Neural progenitor cell (in vitro differentiated cells): ENCODE measurements at places on chromosomes 1 and 21. TPM values are rescaled to one million over a fixed set of nuclear protein-coding genes. Genes with fewer than 3 reads are reported as not detected.

DNA sequence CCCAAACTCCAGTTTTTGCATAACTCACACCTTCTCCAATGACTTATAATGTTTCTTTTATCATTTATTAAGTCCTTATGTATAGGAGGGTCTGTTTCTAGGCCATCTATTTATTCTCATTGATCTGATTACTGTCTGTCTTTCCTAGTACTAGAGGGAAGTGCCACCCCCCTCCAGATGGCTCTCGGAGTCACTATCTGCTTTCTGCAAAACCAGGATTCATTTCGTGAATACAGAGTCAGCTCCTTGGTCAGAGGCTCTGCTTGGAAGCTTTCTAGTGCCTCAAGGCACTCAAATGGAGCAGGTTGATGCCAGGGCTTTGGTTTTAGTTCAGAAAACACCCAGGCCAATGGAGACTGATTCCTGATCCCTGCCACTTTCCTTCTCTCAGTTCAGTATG is 102.3 kb upstream of the CD34 start:
- DNase-seq = no peak

Gene BARHL2
- total RNA-seq = not detected in 2 replicates

DNA sequence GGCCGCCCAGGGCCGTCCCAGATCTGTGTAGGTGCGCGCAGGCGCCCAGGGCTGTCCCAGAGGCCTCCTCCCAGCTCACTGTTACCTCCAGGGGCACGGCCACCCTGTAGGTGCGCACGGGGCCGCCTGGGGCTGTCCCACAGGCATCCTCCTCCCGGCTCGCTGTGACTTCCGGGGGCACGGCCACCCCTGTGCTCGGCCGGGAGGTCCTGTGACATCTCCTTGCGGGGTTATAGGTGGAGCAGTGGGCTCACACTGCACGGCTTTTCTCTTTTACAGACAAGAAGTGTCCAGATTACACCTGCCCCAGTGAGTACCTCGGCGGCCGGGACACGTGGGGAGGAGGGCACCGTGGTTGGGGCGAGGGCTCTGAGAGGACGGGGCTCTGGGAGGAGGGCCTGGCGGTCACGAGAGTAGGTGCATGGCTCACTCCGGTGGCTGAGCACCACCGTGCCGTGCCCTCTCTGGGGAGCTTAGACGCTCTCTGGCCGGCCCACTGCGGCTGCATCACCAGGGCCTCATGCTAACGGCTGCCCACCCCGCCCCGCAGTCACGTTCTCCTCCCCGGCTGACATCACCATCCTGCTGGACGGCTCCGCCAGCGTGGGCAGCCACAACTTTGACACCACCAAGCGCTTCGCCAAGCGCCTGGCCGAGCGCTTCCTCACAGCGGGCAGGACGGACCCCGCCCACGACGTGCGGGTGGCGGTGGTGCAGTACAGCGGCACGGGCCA is 21.4 kb downstream of the COL6A1 start:
- no peak for DNase-seq

Gene DPT
- total RNA-seq = not detected in 2 replicates

Gene TTC22
- total RNA-seq = not detected in 2 replicates

Gene LRRC71
- not detected in 2 replicates for total RNA-seq

- peak; percentile 76 for DNase-seq
These were observed 2.1 kb upstream of the SELENON start for GRCh38 chr1:25797939-25798338.

DNA sequence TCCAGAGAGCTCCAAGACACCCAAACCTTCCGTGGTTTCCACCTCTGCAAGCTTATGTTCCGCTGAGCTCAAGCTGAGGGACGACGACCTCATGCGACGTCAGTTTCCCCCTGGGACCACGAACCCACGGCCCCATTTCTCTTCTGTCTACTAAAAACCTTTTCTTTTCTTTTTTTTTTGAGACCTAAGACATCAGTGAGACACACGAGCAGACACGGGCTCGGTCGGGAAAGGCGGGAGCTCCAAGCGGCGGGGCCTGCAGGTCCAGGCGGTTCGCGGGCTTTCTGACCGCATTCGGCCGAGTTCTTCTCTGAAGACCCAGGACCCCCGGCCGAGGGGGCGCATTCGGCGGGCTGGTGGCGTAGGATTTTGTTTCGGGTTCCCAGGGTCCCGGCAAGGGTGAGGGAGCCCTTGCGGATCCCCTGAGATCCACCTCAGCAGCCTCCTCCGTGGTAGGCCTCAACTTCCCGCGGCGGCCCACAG is 402 bp downstream of the C21orf58 start:
- peak; percentile 52 for DNase-seq

DNA sequence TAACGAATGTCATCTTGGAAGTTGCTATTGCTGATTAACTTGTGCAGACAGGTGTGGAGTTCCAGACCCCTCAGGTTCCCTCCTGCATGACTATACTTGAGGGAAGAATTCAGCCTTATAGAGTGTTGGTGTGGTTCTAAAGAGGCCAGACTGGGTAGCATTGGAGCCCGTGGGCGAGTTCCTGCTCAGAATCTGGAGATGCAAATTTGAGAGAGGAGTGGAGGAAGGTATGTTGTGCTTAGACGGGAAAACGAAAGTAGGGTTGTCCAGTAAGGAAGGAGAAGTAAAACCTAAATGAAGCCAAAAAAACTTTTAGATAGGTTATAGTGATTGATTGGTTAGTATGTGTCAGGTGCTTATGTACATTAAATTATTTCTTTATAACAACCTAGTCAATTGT is 79.2 kb downstream of the ZNF326 start:
- DNase-seq = no peak

Gene CACNA1S
- total RNA-seq = 0.11 and 0.12 TPM in 2 replicates
